Sigmoid colon (tissue), 7 donors: ENCODE measurements at places on chromosomes 4 and X.

DNA sequence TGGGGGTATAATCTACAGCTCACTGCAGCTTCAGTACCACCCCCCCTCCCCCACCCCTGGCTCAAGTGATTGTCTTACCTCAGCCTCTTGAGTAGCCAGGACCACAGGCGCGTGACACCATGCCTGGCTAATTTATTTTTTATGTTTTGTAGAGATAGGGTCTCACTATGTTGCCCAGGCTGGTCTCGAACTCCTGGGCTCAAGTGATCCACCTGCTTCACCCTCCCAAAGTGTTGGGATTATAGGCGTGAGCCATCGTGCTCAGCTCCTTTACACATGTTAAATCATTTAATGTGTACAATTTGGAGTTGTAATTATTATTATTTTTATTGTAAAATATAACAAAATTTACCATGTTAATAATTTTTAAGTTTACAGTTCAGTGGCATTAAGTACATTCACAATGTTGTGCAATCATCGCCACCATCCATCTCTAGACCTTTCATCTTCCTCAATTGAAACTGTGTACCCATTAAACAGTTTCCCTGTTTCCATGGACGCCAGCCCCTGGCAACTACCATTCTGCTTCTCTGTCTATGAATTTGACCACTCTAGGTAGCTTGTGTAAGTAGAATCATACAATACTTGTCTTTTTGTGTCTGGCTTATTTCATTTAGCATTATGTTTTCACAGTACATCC lies 6.1 kb downstream of the SLAIN2 start:
- no peak for DNase-seq

GRCh38 chr4:162497564-162498167 lies 333.9 kb upstream of the FSTL5 start:
- DNase-seq: no peak

DNA sequence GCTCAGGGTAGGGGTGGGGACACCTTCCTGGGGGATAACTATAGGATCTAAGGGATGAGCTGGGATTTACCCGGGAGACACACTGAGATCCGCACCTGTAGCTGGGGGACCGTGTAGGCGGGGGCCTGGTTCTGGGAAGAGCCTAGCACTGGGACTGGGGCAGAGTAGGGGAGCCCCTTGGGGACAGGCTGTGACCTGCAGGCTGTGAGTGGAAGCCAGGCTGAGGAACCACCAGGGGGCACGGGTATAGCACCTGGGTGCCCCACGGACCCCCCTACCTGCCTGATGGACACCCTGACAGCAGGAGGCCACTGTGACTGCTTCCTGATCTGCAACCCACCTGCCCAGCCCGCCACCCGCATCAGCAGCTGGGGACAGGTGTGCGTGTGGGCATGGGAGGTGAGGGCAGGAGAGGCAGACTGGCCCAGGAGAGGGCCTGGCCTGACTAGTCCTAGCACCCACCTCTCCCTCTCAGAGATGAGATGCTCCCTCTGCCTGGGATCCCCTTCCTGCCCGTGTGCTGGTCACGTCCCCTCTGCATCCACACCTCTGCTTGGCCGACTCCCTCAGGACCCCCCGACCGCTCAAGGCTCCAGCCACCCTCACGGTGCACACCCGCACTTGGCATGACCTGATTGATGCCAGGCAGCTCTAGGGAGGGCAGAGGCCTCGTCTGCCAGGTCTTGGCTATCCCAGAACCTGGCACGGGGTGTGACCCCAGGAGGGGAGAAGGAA lies 94.2 kb upstream of the NKX1-1 start:
- DNase-seq: no peak

GRCh38 chr4:48483006-48483776 lies at the start of gene SLC10A4:
Gene SLC10A4, plus strand, starts transcription at chr4:48483343. Its CDS starts 219 bp downstream, at chr4:48483562.
- DNase-seq: no peak
